ENCODE measurements at places on chromosomes 7 and 10.

GRCh38 chr10:121975295-121976086, 474 bp upstream of the NSMCE4A start:
- DNase-seq: no peak

- no peak for DNase-seq
Observed at GRCh38 chr7:21370283-21370982, 57.5 kb upstream of the SP4 start.

GRCh38 chr10:1289591-1289990, 233.4 kb downstream of the WDR37 start:
- no peak for DNase-seq

GRCh38 chr7:157357129-157358040, 20.6 kb downstream of the DNAJB6 start:
- no peak for DNase-seq

- DNase-seq: no peak
Observed at GRCh38 chr10:79333513-79333912, 13.8 kb upstream of the PPIF start.

GRCh38 chr10:132992433-132993215, 50.3 kb upstream of the CFAP46 start:
- no peak for DNase-seq

- no peak for DNase-seq
Observed at GRCh38 chr10:122461367-122461728, at the start of gene HTRA1. Gene HTRA1 (plus strand): TSS chr10:122461553. CDS start chr10:122461653, 100 bp downstream.

DNA sequence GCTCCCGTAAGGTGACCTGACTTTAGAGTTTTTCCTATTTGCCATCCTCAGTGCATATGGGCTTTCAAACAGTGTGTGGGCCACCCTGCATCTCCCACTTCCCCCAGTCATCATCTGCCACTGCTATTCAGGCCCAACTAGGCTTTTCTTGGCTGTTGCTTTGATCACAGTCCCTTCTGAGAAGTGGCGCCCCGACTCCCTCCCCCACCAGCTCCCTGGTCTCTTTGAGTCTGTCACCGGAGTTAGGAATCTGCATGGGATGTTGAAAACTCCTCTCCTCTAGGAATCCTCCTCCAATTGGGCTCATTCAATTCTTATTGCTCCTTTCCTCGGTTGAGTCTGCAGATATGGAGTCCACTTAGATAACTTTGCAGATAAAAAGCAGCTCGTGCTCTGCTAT, 32.1 kb downstream of the HIF1AN start:
- no peak for DNase-seq

GRCh38 chr7:129362496-129362895, 71.7 kb upstream of the STRIP2 start:
- DNase-seq: no peak

DNA sequence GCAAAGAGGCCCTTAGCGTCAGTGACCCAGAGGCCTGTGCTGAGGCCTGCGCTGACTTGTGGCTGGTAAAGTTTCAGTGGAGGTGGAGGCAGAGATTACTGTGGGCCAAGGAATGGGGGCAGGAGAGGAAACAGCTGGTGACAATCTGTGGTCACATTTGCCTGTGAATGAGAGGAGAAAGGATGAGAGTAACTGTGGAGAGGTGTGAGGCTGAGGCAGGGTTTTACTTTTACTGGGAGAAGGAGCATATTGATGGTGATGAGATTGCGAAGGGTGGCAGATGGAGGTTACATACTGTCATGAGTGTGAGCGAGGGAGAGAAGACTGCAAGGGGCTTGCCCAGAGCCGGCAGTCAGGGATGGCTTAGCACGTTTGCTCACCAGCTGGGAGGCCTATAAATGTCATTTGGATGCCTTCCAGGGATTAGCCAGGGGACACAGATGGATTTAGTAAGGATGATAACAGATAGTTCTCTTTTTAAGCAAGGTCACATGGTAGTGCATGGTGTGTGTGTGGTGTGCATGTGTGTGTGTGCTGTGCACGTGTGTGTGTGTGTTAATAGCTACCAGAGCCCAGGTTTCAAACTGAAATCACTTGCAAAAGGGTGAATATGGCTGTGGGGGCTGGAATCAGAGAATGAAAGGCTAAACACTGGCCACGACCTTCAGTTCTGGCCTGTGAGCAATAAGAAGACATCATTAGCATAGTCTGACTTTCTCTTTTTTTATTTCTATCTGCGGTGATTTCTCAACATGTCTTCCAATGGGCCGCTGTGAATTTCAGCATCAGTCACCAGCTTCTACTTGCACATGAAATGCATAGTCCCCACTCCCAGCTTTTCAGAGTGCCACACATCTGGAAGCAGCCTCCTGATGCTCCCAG, 291.5 kb upstream of the ZNF32 start:
- no peak for DNase-seq

DNA sequence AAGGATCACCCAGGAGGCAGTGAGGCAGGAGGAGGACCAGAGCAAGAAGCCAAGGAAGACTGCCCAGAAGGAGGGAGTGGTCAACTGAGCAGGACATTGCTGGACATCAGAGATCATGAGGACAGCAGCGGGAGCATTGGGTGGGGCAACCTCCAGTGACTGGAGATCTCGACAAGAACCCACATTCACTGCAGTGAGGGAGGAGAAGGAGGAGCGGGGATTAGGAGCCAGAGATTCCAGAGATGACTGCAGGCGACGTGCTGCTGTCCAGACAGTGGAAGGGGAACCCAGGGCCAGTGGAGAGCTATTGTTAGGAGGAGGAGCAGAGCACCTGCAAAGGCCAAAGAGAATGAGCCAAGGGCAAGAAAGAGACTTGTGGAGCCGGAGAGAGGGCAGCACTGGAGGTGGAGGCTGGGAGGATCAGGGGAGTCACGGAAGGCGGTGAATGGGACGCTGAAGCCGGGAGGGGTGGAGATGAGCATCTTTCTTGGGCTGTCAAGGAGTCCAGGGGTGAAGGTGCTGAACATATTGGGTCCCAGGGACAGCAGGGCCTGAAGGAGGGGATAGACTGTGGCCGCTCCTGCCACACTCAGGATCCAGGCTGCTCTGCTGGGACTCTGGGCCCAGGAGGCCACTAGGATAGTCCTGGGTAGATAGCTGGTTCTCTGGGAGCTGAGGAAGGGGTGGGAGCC, 140.1 kb upstream of the UNC5B start:
- DNase-seq: no peak

DNA sequence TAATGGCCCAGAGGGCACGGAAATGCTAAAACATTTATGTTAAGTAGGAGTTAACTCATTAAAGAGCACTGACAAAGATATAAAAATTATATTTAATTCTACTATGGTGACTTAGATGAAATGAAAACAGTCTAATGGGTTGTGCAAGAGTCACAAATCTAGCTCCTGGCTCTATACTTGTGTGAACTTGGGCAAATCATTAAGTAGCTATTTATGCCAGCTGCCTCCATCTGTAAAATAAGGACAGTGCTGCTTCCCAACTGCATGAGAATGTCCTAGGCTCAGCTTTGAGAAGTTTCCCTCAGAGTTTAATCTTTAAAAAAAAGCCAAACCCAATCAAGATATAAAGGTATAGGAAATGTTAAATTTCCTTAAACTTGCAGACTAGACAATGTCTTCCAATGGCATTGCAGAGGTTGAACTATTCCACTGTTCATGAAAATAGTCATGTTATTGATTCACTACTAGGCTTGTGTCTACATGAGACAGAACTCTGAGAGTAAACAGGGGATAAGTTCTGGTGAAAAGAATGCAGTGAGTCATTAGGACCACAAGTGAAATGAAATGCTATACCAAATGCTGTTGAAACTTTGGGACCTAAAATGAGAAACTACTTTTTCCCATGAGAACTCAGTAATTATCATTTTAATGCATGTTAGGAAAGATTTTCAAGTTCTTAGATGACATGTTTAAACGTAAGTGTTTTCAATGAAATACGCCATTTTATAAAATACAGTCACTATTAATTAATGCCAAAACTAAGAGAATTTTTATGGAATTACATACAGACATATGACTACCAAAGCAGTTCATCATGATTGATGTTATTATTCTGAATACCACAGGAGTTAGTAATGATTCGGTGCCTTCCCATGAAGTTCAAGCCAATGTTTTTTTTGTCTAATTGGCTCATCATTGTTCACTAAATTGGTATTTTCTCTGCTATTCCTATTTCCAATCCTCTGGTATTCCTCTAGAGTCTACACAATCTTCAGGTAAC, 84.2 kb downstream of the CDK6 start:
- DNase-seq: no peak

GRCh38 chr7:68476966-68477365, 1121.3 kb upstream of the AUTS2 start:
- DNase-seq: no peak

DNA sequence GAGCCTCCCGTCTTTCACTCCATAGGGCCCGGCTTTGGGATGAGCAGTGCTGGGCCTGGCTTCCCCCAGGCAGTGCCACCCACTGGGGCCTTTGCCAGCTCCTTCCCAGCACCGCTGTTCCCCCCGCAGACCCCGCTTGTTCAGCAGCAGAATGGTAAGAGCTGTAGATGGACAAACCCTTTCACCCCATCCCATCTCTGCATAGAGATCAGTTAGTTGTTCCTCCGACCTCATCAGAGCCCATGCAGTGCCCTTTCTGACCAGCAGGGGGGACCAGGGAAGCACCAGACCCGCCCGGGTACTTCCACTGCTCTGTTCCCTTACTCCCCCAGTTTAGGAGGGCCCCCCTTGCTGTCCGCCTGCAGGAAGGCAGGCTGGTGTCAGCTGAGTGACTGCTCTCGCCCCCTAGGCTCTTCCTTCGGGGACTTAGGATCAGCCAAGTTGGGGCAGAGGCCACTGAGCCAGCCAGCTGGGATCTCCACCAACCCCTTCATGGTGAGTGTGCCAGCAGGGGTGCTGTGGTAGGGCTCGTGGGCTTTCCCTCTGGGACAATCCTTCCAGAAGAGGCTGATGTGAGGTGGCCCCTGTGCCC, 9.8 kb downstream of the SAP25 start:
- DNase-seq: peak; percentile 85

DNA sequence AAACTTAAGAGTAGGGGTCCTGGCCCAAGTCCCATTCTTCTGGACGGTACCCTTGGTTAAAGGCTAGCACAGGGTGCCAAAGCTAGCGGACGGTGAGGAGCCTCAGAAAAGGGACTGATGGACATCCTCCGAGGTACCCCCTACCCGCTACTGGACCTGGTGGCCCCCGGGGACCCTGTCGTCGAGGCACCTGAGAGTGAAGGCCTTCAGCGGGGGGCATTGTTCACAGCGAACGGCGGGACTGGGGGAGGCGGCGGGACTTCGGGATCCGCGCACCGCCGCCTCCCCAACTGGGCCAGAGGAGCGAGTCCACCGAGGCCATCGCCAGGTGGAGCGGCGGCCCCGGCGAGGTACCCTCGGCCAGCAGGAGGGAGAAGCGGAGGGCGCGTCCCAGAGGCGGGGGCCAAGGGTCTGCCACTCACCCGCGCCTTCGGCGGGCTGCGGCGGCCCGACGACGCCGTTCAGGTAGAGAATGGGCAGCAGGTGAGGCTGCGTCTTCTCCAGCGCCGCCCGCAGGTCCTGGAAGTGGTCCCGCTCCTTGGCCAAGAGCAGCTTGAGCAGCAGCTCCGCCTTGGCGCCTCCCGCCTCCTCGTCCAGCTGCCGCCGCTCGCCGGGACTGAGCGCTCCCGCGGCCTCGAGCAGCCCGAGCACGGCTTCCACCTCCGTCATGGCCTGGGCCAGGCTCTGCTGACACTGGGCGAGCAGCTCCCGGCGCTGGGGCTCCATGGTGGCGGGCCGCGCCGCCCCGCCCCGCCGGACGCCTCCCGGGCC, 575 bp downstream of the DLG5 start:
- no peak for DNase-seq

DNA sequence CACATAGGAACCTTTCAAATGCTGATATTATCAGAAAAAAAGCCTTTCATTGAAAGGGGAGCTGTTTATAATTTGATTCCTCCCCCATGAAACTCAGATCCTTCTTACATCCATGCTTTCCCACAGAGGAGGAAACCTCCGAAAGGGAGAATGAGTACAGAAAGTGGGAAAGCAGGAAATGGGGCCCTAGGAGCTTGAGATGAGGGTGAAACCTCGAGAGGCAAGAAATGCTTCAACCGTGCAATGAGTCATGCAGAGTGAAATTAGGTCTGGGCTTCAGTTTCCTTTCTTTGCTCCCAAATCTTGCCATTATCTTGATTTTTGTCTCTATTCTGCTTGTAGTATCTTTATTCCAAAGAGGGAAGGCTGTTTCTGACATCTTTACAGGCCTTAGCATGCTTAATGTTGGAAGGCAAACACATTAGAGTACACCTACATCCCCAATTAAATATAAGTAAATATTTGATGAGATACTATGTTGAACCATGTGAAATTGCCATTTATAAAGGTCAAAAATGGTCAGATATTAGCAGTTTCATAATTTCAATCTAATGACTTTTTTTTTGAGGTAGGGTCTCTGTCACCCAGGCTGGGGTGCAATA, 79.1 kb downstream of the NAMPT start:
- no peak for DNase-seq

DNA sequence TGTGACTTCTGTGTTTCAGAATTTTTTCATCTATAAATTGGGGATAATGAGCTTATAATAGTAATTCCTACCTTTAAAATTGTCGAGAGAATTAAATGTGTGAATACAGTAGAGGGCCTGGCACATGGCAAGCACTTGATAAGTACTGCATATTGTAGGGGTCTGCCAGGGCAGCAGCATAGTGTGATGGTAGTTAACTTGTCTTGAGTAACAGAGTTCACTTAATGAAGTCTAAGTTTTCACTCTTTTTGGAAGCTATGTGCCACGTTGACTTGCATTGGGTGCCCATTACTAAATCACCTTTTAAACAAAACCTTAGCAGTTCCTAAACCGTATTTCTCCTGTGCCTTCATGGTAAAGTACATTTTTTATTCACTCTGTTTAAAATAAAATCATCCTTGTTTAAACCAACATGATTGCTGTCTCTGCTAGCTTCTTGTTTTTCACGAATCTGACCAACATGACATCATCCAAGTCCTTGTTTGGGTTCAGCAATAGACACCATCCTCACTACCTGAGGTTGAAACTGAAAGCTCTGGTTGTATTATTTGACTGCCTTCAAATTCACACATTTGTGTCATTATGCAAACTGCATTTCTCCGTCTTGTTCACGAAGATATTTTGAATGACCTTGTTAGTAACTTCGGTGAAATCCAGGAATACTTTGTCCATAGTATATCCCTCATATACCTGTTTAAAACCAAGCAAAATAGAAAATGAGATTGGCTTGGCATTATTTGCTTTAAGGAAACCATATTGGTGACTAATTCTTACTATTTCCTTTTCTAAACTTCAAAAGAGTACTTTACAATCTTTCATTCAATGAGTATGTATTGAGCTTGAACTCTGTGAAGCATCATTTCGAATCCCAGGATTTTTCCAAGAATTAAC, 340.2 kb downstream of the SUGCT start:
- DNase-seq: no peak

DNA sequence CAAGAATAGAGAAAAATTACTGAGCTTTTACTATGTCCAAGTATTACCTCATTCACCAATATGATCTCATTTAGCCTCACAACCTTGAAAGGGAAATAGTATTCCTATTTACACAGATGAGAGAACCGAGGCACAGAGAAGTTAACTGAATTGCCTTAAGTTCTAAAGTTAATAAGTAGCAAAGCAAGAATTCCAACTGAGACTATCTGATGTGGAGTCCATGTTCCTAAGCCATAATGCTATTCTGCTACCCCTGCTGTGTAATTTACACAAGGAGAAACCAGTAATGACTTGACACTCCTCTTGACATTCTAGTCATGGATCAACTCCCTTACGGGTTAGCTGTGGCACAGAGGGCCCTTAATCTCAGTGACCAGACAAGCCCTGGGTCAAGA, 60.7 kb downstream of the ABCB4 start:
- no peak for DNase-seq

GRCh38 chr7:91266689-91267090, 2.5 kb downstream of the FZD1 start:
- no peak for DNase-seq

Measured in CD4-positive, alpha-beta T cell (primary cell).